A549 treated with RU486 at 1 μM for 4 hours (cell line): ENCODE measurements at places on chromosomes 12 and 14. TPM values are rescaled to one million over a fixed set of nuclear protein-coding genes. Genes with fewer than 3 reads are reported as not detected.

Gene FAR2
- total RNA-seq: 0.38 TPM in 1 of 5 replicates, not detected in the others

Gene NGB
- total RNA-seq: not detected in 5 replicates

Gene LETMD1
- 19.8 to 27.4 TPM (median 25.4 TPM) in 5 replicates for total RNA-seq

Gene PTPRQ
- 0.01 to 0.02 TPM (median 0.02 TPM) in 3 of 5 replicates, not detected in the others for total RNA-seq

Gene KCNH5
- 0.03 TPM in 1 of 5 replicates, not detected in the others for total RNA-seq

Gene IFNG-AS1
- total RNA-seq: not detected in 5 replicates

Gene BAG5
- total RNA-seq: 18.0 to 24.9 TPM (median 23.4 TPM) in 5 replicates

Gene TCL1B
- total RNA-seq: not detected in 5 replicates

Gene DIP2B
- 15.0 to 18.6 TPM (median 16.9 TPM) in 5 replicates for total RNA-seq

Gene SLC8A3
- not detected in 5 replicates for total RNA-seq
